ENCODE measurements at places on chromosomes 6 and 20.
A peak's percentile ranks its signal among the peaks of the same experiment; 100 is the strongest.

DNA sequence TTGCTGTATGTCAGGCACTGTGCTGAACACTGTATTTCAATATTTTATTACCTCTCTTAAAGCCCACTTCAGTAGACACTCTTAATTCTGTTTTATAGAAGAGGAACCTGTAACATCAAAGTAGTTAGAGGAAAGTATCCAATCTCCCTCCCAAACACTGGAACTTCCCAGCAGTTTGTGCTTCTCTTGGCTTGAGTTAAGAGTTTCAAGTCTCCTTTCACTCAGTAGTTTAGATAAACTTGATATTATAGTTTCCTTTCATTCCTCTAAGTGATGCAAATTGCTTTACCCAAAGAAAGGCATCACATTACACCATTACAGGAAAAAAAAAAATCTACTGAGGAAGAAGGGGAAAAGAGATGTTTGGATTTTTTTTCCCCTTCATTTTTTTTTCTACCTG is 164.3 kb downstream of the TSHZ2 start:
- DNase-seq, result no peak

DNA sequence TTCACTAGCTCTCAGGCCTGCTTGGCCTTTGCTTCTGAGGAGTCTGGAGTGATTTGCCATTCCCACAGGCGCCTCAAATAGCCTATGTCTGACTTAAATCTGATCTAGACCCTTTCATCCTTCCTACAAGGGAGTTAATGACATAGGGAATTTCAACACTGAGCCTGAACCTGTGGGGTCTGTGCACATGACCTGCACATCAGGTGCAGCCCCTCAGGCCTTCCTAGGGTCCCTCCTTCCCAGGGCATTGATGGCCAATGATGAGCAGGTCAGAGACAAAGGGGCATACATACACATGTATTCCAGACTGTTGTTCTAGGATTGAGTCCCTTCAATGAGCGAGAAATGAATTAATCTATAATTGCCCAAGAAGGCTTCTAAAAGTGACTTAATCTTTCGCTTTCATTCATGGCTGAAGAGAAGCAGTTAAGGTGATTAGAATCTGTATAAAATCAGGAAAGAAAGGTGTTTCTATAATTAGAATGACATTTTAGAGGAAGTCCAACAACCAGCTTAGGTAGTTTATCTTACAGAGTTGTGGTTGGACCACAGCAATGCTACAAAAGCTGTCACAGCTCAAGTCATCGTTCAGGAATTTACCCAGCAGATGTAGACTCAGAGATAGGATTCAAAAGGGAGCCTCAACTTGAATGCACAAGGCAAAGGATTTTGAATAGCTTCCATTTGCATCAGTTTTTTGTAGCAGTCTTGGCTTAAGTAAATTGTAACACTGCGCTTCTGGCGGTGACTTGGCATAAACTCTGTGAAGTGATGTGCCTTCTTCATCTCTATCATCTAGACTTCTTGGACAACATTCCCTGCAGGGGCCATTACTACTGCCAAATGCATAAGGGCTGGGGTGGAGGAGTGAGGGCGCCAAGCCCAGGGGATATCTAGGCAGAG is 27.0 kb upstream of the TBC1D7 start:
- peak; percentile 83 for DNase-seq

GRCh38 chr6:30951907-30952469 is 11.2 kb downstream of the MUCL3 start:
- DNase-seq, result no peak

DNA sequence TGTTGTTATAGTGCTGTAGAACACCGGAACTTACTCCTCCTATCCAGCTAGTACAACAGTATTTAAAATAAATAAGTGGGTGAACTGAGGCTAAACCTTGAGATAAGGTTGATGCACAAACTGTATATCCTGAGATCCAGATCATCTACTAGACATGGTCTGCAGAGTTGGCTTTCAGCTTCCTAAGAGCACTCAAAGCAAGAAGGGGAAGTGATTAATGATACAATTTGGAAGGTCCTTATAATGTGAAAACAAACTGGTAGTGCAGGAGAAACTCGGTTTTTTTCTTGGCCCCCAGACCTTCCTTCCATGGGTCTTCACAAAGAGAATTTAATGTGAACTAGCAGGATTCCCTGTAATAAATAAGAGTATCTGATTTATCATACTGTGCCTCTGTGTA is 27.4 kb upstream of the RREB1 start:
- DNase-seq, result no peak

DNA sequence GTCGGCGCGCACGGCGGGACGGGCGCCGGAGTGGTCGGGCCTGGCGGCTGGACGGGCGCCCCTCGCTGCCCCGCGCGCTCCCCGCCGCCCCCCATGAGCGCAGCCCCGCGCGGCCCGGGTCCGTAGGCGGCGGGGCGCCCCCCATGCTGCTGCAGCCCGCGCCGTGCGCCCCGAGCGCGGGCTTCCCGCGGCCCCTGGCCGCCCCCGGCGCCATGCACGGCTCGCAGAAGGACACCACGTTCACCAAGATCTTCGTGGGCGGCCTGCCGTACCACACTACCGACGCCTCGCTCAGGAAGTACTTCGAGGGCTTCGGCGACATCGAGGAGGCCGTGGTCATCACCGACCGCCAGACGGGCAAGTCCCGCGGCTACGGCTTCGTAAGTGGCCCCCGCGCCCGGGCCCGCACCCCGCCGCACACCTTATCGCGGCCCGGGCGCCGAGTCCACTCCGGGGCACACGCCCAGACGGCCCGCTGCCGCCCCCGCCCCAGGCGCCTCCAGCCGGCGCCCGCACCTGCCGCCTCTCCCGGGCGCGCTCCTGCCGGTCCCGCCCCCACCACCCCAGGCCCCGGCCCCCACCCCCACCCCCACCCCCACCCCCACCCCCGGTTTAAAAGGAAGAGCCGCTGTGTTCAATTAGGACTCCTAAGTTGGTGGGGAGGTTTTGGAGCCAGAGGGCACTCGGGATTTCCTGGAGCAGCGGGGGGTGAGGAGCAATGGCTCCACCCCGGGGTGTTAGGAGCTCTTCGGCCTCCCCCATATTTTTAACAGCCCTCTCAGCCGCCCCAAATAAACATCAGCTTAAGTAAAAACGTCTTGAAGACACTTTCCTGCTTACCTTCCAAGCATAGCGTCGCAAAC is 474 bp downstream of the RBM38 start:
- no peak for DNase-seq

- peak; percentile 86 for DNase-seq
These were observed 42.2 kb downstream of the GFOD1 start for GRCh38 chr6:13445005-13445743.

DNA sequence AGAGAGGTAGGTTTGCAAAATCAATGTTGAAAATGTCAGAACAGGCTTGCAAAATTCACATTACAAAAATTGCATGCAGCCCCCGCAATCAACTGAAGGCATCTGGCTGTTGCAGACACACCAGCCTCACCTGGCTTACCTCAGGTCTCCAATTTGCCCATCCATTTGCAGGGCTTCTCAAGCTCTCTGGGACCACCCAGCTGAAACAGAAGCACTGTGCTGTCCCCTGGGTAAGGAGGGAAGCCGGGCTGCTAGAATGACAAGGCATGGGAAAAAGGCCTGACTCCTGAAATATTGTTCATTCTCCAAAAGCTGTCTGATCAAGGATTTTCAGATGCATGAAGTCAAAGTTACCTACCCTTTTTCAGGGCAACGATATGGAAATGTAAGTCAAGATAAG is 52.6 kb upstream of the CD93 start:
- DNase-seq, result no peak
